ENCODE measurements at places on chromosomes 3 and 15.

GRCh38 chr15:67140078-67140833 is 74.9 kb downstream of the SMAD3 start:
- DNase-seq, result no peak

DNA sequence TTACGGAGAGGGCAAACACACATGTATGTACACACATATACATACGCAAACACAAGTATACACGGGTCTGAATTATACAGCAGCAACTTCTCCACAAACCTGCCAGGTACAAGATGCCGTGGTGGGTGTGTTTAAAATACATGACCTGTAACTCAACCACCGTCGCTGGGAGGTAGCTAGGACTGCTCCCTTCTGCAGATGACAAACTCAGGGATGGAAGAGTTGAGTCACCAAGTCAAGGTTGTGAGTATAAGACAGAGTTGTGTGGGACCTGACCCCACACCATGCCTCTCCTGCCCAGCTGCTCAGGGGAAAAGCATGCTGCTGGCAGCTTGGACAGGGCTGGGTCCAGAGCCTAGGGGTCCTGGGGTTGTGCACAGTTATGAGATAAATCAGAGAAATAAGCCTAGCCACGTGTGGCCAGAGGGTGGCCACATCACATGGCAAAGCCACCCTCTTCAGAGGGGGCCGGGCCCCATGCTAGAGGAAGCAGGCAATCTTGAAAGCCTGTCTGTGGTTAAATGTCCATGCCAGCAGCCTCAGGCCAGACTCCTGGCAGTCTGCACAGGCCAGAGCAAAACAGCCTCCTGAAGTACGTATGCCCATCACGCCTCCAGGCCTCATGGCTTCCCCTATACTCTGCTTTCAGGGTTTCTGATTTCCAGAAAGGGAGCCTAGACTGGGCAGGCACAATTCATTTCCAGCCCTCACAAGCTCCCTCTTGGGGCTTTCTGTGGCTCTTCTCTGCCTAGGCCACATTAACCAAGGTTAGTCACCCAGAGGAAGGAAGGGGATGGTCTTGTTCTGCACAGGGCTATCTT is 107.7 kb upstream of the RPL32 start:
- no peak for DNase-seq

DNA sequence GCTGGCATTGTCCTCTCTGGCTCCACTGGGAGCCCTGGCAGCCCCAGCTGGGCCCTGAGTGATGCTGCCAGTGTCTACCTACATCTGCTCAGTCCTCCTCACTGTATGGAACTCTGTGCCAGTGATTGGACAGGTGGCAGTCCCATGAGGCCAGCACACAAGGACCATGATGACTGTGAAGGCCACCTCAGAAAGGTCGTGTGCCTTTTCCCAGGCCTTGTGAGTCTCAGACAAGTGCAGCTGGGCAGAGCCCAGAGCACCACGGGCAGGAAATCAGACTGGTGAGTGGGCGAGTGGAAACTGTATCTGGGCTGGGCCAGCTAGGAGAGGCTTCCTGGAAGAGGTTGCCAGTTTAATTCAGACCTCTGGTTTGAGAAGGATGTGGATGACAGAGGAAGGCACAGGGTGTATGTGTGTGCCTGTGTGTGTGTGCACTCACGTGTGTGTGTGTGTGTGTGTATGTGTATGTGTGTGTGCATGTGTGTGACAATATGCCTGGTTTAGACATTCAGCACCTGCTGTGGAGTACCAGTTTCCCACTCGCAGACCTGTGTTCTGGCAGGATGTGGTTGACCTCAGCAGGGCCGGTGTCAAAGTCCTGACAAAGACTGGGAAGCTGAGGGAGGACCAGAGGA is 7.0 kb downstream of the MAPKAPK3 start:
- DNase-seq, result no peak

- no peak for DNase-seq
Observed at GRCh38 chr3:57100046-57100695, 39.7 kb downstream of the SPATA12 start.

DNA sequence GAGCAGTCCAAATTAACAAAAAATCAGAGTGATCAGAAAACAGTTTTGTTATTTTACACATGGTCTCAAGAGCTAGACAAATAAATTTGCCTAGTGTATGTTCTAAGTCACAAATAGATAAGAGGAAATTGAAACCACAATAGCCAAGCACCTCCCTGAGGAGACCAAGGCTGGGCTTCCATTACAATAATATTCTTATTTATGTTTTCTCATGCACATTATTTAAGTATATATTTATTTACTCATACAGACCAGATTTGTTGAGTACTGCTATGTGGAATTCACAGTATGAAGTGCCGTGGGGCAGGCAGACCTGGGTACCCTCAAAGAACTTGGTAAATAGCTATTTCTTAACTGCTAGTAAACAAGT is 242.3 kb upstream of the ICE2 start:
- DNase-seq, result no peak

- no peak for DNase-seq
Observed at GRCh38 chr15:88454867-88455810, 12.0 kb downstream of the MRPL46 start.

- DNase-seq, result no peak
Observed at GRCh38 chr15:89656116-89656815, 999 bp upstream of the KIF7 start.

DNA sequence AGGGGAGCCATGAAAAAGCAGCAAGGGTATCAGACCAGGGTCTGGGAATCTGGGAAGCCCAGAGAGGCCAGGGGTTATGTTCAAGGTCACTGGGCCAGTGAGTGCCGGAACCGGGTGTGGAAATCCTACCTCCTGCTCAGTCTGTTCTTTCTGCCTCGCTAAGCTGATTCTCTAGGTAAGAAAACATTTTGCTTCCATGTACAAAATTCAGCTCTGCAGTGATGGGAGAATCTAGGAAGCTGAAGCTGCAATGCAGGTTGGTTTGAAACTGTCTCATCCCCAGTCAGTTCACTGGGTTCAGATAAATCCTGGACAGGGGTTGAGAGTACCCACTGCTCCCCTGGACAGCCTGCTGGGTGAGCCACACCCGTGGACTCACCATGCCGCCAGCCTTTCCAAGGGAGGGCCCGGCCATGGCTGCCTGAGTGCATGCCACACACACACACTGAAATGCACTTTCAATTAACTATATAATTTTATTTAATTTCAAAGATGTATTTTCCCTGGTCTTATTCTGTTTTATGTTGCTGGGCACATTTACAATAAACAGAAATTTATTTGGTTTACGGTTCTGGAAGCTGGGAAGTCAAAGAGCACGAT is 108.4 kb downstream of the CORO2B start:
- no peak for DNase-seq

DNA sequence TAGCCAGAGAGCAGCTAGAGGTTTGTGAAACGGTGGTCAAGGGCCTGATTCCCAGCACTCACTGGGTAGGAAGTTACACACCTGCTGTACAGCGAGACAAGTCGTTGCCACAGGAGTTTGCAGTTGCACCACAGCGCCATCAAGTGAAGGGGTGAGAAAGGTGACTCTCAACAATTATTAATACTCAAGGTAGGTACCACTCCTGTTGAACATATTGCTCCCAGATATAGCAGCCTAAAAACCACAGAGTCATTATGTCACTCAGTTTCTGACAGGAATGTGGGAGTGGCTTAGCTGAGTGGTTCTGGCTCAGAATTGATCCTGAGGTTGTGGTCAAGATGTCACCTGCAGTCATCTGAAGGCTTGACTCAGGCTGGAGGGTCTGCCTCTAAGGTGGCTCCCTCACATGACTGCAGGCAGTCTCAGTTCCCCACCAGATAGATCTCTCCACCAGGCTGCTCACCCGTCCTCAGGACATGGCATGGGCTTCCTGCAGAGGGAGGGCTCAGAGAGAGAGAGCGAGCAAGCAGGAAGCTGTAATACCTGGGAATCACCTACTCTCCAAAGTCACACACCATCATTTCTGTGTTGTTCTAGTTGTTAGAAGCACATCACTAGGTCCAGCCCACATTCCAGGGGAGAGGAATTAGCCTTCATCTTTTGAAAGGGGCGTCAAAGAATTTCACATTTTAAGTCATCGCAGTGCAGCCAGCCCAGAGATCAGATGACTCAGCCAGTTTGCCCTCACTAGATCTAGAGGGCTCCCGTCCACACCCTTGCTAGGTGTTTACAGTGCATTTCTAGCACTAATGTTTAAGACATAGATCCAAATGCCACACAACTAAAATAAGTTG is 17.0 kb upstream of the ANO10 start:
- DNase-seq, result no peak

GRCh38 chr3:189349772-189350171 is 178.0 kb downstream of the TPRG1 start:
- no peak for DNase-seq

- DNase-seq, result peak; percentile 41
Observed at GRCh38 chr3:177337541-177338331, 140.5 kb upstream of the TBL1XR1 start.

GRCh38 chr15:95394186-95395067 is 936.1 kb upstream of the NR2F2 start:
- no peak for DNase-seq

DNA sequence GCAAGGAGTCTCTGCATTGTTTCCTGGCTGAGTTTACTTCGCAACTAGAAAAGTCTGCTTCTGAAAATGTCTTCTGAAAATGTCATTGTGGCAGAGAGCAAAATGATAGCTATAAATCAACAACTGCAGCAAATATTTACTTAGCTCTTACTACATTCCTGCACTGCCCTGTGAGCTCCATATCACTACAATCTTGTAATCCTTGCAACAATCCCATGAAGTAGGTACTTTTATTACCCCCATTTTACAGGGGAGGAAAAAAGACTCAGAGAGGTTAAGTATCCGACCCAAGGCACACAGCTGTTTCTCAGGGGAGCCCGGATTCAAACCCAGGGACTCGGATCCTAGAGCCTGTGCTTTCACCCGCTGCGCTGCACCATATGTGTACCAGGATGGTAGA is 34.2 kb upstream of the SPTBN5 start:
- DNase-seq, result no peak

GRCh38 chr3:145058483-145058882 is 1086.9 kb downstream of the DIPK2A start:
- no peak for DNase-seq

DNA sequence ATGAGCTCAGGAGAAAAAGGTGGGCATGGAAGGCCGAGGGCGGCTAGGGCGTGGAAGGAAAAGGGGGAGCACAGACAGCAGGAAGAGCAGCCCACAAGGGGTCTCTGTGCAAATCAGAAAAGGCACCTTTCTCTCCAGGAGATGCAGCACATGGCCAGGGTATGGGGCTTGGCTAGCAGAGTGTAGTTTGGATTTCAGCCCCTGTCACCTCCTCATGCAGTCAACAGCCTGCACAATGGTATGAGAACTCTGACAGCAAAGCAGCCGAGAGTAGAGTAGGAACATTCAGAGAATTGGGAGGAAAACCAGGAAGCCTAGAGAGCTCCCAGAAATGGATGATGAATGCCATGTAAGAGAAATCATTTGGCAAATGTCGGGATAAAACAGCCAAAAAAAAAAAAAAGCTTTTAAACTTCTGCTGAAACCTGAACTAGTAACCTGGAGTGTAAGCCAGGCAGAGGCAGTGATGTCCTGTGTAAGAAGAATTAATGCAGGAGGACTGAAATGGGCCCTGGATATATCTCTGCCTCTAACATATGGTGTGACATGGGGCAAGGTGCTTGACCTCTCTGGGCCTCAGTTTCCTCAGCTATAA is 25.7 kb downstream of the FSTL1 start:
- no peak for DNase-seq

DNA sequence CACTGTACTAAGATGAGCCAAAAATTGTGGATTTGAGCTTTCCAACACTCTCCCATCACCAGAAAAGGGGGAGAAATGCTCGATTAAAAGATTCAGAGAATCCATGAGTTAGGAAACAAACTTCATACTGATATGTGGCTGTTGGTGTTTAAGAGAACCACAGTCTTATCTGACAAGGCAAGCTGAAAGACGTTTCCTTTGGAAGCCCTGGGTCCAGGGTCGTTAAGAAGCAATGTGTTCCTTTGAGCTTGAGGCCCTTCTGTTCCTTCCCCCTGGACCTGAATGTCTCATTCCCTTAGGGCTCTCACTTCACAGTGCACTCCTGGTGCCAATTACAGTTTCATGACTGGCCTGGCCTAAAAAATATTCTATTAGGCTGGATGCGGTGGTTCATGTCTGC is 524.8 kb upstream of the PPP2R3A start:
- DNase-seq, result no peak

GRCh38 chr3:58202917-58203360 is 7.8 kb downstream of the DNASE1L3 start:
- no peak for DNase-seq

- DNase-seq, result no peak
Observed at GRCh38 chr15:37616215-37616614, 318.2 kb upstream of the TMCO5A start.

DNA sequence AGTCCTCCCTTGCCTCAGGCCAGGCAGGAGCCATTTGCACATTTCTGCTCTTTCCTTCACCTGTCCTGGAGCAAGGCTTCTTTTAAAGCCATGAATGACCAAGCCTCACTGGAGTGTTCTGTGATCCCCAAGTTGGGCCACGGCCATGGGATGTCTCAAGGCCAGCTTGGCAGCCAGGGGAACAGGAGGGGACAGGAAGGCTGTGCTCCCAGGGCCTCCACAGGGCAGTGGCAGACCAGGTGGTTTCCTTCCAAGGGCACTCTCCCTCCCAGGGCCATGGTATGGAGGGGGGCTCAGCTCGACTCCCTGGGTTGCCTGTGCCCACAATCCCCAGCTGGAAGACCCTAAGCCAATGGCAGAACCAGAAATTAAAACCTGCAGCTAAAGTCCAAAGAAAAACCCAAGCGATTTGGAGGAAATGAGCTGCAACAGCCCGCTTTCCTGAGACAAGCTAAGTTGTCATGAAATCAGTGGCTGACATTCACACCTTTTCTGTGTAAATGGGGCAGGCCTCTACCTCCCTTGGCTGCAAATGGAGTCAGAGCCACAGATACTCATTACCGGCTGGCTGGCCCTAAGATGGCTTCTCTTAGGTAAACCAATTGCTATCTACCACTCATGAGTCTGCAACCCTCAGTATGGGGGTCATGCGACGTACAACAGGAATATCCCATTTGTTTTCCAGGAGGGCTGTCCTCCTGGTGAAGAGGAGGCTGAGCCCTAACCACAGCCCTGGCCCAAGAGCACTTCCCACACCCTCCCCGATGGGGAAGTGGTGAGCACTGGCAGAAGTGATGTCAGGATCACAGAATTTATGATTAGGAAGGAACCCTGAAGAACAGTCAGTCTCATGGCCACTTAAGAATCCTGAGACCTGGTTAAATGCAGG is 83.3 kb downstream of the SNRK start:
- DNase-seq, result no peak

DNA sequence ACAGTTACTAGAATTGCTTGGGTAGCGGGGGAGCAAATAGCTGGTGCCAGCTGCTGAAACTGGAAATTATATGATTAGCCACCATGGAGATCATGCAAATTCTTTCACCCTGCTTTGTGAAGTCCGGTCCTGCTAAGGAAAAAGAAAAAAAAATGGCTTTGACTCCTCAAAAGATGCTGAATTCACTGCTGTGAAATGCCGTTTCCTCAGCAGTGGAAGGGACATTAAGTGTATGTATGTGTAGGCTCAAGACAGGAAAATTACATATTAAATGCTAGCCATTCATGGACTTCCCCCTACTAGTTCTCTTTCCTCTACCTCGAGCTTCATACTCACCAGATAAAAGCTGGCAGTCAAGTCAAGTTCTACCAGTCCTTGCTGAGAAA is 81.9 kb upstream of the ZBED2 start:
- DNase-seq, result no peak
